ENCODE measurements at places on chromosomes 16 and 17.
A peak's percentile ranks its signal among the peaks of the same experiment; 100 is the strongest.

- no peak for DNase-seq
These were observed 9.4 kb upstream of the C17orf113 start for GRCh38 chr17:42059815-42060214.

DNA sequence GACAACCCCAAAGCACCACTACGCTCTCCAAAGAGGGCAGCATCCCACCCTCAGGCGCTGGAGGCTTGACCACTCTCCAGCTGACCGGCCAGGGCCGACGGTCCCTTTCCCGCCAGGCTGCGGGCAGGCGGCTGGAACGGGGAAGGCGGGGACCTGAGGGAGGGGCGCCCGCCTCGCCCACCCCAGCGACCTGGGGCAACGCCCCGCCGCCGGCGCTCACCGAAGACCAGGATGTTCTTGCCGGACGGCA is 431 bp downstream of the DYNC1LI2 start:
- no peak for DNase-seq

DNA sequence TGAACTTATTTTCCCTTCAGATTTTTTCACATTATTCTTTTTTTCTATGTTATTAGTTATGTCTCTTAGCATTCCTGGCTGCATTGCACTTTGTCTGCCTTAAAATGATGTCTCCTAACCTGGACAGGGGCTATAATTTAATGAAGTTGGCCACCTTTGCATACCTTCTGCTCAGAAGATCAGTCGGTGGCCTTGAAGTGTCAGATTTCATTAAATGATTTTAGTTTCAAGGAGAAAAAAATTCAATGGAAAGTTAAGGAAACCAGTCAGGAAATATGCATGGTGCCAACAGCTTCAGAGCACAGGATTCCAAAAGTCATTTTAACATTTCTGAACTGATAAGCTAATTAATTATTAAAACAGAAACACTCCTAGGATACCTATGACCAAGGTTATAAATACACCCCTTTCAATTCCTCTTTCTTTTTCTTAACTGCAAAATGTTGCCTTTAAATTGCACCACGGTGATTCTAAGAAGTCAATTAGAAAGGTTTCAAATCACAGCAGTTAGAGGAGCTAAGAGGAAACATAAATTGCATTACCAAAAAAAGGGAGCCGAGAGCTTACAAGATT is 533.4 kb downstream of the KCNJ2 start:
- no peak for DNase-seq

GRCh38 chr17:6472517-6472916 is 28.3 kb downstream of the PIMREG start:
- no peak for DNase-seq

DNA sequence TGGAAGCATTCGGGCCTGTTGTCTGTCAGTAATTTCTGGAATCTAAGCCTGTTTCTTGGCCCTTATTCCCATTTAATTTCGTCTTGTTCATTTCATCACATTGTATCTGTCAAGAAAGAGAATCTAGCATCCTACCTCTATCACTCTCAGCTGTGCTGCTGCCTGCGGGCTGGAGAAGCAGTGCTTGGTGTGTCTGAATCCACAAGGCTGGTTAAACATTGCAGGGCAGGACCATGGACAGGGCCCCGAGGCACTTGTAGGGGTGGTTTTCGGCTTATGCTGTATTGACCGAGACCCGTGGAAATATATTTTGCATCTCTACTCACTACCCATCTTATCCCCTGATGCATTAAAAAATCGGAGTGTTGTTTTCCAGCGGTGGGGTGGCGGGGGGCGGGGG is 3.1 kb downstream of the RAB11FIP4 start:
- DNase-seq, result no peak

- DNase-seq, result no peak
These were observed 32.4 kb downstream of the TIMM22 start for GRCh38 chr17:1029196-1029921.

DNA sequence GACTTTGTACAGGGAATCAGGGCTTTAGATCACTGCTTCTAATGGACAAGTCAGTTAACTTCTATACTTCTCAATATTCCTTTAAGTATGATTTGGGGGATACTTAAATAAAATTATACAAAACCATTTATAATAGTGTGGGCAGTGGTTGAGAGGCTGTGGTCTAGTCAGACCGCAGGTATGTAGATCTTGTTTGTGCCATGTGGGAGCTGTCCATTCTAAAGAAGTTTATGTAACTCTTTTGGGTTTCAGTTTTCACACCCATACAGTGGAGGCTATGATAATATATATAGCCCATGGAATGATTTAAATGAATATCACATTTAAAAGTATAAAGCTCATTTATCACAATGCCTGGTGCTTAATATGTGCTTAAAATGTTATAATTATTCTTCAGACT is 654.3 kb upstream of the KIF2B start:
- no peak for DNase-seq

DNA sequence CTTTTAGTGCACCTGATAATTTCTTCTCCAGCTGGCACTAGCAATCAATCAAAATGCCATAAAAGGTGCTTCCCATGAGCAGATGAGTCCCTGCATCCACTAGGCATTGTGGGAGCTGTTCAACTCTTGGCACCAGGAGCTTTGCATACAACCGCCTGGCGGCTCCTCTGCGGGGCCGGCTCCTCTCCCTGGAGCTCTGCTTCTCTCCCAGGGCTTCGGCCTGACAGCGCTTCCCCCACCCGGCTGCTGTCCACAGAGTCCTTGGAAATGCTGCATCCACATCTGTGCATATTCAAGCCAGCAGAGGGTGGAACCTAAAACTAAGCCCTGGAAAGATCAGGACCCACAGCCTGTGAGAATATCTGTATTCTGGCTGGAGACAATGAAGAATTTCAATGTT is 62.9 kb downstream of the LMF1 start:
- DNase-seq, result no peak

GRCh38 chr17:65759532-65759931 is 198.1 kb upstream of the AXIN2 start:
- no peak for DNase-seq

- no peak for DNase-seq
These were observed 63.2 kb upstream of the TRAP1 start for GRCh38 chr16:3780570-3780969.

- DNase-seq, result no peak
These were observed 1.2 kb downstream of the DUSP14 start for GRCh38 chr17:37490638-37491614.

DNA sequence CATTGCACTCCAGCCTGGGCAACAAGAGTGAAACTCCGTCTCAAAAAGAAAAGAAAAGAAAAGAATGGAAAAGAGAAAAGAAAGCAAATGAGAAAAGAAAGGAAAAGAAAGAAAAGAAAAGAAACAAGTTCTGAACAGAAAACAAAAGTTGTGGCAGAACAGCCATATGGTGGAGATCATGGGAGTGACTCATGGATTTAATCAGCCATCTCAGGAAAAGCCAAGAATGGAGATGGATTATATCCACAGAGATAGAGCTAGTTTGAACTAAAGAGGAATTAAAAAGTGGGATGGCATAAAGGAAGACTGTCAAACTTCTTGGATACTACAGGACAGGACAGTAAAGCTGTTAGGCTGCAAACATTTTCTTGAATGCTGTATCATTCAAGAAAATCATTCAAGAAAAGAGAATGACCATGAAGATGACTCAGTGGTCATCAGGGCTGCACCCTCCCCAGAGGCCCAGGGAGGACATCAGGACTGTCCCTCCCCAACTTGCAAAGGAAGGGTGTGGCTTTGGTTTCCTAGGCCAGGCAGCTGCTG is 120.6 kb downstream of the USP22 start:
- DNase-seq, result no peak

DNA sequence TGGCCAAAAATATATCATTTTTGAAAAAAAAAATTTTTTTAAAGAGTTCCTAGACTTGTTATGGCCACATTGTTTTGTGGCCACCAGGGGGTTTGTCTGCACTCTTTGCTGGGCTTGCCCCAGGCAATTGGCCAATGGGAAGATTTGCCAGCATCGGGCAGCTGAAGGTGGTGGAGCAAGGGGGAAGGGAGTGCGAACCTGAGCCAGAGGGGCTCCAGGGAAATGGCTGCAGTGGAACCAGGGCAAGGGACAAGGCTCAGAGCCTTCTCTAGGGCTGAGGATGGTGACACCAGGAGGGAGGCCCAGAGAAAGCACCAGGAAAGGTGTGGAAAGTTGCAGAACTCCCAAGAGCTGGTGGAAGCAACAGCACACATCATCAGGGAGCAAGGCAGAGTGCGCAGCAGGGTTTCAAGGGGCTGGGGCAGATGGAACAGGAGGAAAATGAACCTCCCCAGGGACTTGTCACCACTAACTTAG is 15.5 kb upstream of the CMIP start:
- no peak for DNase-seq

GRCh38 chr16:5895137-5895536 is 797.5 kb upstream of the EEF2KMT start:
- DNase-seq, result no peak

- DNase-seq, result no peak
These were observed 2.2 kb upstream of the CLDN9 start for GRCh38 chr16:3010510-3010909.

DNA sequence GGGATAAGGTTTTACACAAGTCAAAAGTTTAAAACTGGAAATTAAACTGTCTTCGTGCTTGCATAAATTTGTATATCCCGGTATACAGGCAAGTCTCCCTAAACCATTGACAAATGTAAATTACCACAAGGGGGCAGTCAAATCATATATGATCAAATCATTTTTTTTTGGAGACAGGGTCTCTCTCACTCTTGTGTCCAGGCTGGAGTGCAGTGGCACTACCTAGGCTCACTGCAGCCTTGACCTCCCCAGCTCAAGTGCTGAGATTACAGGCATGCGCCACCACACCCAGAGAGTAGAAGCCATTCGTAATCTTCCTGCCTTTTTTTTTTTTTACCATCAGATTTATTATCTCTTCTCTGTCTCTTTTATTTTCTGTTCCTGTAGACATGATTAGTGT is 18.5 kb downstream of the TOP2A start:
- DNase-seq, result no peak

DNA sequence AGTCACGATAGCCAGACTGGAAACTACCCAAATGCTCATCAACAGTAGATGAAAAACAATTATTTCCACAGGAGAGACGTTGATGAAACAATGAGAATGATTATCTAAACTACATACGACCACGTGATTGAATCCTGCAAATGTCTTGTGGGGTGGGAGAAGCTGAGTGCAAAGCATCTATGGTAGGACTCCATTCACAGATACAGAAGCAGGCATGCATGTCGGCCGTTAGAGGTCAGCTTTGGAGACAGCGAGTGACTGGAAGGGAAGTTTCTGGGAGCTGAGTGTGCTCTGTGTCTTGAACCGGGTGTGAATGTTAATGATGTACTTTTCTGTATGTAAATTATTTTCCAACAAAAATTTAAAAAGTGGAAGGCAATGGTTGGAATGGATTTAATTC is 71.5 kb upstream of the DNAJA2 start:
- no peak for DNase-seq

DNA sequence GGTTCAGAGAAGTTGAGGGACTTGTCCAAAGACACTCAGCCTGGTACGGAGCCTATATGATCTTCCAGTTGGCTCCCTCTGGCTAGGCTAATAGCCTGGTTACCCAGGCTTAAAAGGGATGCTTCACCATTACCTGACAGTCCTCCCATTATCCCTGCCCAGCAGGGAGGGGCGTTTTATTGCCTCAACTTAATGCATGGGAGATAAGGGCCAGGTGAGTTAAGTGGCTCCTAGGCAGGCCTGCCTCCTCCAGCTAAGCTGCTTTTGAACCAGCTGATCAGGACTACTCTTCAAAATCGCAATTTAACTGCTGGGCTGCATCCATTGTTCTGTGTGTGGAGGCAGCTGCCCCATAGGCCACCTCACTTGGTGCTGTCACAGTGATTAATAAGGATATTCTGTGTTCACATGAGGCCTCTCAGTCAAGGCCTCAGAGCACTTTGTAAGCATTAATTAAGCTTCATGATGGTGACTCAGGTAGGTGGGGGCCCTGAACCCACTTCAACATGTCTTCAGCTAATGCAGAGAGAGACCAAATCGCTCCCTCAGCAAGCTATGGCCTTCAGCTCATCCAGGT is 27.9 kb downstream of the SMPD3 start:
- DNase-seq, result no peak

- no peak for DNase-seq
These were observed 26.9 kb upstream of the SUPT4H1 start for GRCh38 chr17:58378733-58379510.

GRCh38 chr17:62823111-62823893 is 15.2 kb upstream of the MARCHF10 start:
- no peak for DNase-seq

DNA sequence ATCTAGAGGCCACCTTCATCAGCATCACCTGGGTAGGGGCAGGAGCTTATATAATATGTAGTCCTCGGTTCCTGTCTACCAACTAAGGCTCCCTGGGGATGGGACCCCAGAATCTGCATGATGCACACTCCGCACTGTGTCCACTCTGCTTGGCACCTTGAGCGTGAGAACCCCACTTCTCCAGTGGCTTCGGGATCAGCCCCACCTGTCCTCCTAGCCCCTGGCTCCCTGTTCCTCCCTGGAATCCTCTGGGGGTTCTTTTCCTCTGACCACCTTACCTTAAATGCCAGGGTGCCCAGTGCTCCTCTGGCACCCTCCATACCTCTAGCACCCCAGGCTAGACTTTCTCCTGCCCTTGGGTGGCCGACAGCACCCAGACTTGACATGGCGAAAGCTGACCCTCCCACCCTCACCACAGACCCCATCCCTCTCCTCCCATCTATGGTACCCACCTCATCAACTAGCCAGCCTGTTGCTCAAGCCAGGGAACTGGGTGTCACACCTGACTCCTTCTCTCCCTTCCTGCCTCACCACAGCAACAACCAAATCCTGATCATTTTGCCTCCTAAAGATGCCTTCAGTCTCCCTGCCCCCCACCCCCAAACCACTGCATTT is 2.8 kb upstream of the NXPH3 start:
- no peak for DNase-seq

- DNase-seq, result no peak
These were observed 10.5 kb upstream of the SALL1 start for GRCh38 chr16:51161440-51162195.

DNA sequence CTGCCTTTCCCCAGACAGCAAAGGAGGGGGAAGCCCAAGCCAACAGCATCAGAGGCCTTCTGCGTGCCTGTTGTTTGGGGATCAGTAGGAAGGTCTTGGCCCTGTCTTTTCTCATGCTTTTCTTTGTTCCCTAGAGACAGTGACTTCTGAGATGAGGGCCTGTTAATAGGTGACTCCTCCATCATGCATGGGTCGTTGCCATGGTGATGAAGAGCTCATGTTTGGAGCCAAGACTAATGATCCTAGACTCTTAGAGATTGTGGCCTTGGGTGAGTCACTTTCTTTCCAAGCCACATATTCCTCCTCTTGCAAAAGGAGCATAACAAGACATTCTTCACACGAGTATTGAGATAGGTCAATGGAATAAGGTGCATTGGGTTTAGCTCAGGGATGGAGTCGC is 201.1 kb upstream of the ASIC2 start:
- no peak for DNase-seq

GRCh38 chr17:80575057-80575875 is 30.6 kb downstream of the RPTOR start:
- DNase-seq, result peak; percentile 73

All from activated CD8-positive, alpha-beta memory T cell treated with anti-CD3 and anti-CD28 coated beads for 1 hour (primary cell).